ENCODE measurements at places on chromosomes 16 and 17.

- DNase-seq: no peak
Observed at GRCh38 chr17:16215965-16216316, 607 bp upstream of the NCOR1 start.

- no peak for DNase-seq
Observed at GRCh38 chr17:79843474-79843815, 4.2 kb upstream of the CBX4 start.

DNA sequence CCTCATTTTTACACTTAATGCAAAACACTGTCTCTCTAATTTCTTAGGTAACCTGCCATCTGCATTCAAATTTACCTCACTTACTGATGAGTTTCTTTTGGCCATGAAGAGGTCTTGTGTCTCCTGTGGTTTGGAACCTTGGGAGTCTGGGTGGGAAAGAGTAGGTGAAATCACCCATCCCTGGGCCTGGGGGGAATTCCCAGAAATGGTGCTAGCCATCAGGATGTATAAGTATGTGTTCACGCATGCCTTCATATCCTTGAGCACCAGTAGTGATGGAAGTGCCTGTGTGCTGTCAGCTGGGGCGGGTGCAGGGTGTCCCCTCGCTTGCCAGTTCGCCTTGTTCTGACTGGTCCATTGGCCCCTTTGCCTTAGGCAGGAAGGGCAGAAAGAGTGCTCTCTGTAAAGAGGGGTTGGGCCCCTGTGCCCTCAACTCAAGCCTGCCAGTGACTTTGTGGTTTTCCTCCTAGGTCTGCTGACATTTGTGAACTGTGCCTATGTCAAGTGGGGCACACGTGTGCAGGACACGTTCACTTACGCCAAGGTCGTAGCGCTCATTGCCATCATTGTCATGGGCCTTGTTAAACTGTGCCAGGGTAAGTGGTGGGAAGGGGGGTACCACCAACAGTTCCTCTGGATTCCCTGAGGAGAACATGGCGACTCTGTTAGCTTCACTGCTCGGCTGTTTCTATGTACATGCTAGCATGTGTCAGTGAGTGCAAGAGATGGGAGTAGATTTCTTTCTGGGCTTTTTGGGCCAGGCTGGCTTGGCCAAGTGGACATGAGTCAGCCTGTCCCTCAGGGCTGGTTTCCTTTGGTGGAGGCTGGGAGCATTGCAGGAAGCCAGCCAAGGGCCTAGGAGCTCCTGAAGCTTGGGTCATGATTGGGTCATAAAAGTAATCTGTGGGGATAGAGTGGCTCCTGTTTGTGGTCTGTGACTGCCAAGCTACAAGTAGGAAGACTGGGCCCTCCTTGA is 23.2 kb downstream of the SLC7A6OS start:
- DNase-seq: no peak

- no peak for DNase-seq
Observed at GRCh38 chr17:29089601-29090044, 46.7 kb downstream of the PIPOX start.

DNA sequence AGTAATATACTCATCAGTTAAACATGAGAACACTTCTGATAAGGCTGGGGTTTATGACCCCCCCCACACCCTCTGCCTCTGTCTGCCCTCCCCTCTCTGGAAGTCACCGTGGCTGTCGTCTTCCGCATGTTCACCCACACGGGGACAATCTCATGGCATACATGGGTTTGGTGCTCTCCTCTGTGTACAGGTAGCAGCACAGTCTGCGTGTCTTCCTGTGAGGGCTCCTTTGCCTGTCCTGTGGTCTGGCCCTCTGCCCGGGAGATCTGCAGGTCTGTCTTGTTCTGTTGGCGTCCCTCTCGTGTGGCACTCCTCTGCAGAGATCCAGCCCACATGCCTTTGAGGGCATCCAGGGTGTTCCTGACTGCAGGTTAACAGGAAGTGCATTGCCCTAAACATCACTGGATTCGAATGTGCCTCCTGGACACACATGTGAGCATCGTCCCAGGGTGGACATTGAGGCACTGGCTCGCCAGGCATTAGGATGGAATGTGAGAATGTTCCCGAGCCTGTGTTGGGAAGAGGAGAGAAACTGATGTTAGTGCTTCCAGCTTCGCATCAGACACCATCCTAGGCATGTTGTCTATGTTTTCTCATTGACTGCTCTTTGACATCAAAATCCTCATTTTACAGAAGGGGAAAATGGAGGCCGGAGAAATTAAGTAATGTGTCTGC is 54.5 kb downstream of the NKD1 start:
- no peak for DNase-seq

DNA sequence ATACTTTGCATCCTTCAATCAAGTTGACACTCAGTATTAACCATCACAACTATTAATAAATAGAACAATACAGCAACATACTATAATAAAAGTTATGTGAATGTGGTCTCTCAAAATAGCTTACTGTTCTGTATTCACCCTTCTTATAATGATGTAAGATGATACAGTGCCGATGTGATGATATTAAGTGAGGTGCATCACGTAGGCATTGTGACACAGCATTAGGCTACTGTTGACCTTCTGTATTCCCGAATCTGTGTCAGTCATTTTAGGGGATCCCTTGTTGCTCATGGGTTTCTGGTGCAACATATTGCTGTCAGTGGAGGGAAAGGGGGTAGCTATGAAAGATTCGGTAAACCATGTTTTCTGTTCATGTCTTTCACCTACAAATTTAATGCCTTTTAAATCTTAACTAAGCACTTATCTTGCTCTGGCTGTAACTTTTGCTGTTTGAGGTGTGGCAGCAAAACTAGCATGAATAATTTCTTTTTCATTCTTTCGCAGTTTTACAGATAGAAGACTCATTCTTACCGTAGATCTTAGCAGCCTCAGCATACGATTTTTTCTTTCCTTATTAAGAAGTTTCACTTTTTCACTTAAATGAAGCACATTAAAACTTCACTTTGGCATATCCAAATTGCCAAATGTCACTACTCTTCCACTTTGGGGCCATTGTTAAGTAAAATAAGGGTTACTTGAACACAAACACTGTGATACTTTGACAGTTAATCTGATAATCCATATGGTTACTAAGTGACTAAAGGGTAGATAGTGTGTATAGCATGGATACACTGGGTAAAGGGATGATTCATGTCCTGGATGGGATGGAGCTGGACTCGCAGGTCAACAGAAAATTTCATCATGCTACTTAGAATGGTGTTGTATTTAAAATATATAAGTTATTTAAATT is 29.6 kb downstream of the NFAT5 start:
- DNase-seq: no peak

- no peak for DNase-seq
Observed at GRCh38 chr17:5254903-5255521, 20.4 kb upstream of the SCIMP start.

DNA sequence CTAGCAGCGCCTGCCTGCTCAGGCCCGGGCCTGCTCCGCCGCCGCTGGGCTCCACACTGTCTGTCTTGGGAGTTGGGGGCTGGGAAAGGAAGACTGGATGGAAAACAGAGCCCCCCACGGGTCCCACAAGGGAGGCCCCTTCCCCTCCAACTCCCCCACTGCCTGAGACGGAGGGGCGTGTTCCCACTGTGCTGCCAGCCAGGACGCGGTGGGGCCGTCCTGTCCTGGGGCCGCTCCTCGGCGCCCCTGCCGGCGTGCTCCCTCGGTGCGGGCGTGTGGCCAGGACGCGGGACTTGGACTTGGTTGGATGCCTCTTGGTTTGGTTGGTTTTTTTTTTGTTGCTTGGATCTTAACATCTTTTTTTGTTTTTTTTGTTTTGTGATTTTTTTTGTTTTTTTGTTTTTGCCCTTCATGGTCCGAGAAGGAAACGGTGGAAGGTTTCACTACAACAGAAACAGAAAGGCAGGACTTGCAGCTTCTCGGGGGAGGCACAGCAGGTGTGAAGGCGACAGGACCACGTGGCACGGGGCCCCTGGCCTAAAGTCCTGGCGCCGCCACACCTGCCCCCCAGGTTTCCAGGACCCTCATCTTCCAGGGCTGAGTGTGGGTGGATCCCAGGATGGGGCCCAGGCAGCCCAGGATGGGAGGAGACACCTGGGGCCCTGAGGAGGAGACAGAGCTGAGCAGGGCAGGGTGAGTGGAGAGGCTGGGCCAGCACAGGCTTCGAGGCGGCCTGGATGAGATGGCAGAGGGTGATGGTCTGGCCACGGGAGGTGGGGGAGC is 16.0 kb downstream of the ENGASE start:
- no peak for DNase-seq

DNA sequence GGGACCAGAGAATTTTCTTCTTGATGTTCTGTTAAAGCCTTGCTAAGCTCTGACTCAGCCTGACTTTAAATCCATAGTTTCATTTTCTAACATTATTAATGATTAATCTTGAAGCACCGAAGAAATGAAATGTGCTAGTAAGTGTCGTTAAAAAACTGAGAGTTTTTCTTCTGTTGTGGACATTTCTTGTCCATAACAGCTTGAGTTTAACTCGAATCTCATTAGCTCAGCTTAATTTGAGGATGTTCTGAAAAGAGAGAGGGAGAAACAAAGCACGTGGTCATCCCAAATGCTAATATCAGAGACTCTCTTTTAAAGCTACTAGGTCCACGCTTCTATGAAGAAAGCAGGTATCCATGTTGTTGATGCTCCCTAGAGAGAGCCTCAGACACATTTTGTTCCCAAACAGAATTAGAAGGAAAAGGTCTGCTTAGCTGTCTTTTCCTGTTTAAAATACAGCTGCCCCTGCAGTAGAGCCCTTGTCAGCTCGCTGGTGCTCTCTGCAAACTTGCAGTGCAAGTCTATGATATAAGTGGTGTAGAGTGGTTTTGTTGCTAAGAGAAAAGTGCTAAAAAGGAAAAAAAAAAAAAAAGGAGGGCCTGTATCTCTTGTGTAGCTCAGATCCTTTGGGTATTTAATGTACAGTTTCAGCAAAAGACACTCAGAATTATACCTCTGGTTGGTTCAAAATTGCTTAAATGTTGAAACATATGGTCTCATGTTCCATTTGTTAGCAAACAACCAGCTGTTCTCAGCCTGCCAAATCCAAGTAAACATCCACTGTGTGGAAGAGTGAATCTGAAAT is 191.1 kb upstream of the TBX2 start:
- DNase-seq: no peak

- DNase-seq: no peak
Observed at GRCh38 chr16:78235876-78236275, 136.4 kb downstream of the WWOX start.

GRCh38 chr17:48912476-48912875 is 4.3 kb downstream of the UBE2Z start:
- DNase-seq: no peak

DNA sequence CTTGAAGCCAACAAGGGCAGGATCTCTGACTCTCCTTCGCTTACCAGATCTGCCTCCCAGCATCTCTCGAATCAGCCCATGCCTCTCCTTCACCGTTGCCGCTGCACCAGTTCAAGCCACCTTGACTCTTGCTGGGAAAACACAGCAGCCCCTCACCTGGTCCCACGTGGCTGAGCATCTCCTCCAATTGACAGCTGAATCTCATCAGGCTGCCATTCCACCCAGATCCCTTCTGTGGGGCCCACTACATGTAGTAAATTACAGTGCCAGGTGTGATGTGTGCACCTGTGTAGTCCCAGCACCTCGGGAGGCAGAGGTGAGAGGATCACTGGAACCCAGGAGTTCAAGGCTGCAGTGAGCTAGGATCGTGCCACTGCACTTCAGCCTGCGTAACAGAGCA is 37.8 kb upstream of the C16orf78 start:
- no peak for DNase-seq

DNA sequence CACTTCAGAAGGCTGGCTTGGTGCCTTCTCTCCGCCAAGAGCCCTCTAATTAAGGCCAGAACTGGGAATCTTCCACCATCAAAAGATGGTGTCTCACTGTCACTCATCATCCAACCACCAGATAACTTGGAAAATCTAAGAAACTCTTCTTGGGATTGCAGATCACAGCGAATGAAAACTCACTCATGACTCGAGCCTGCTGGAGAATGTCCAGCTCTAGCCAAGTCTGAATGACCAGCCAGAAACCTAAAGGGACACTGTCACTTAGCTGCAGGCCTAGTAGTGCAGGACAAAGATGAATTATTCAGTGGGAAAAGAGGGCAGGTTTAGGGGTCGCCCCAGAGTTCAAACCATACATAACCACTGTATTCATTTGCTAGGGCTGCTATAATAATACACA is 107.8 kb downstream of the XYLT1 start:
- no peak for DNase-seq

- no peak for DNase-seq
Observed at GRCh38 chr16:53091466-53092211, 36.8 kb downstream of the CHD9 start.

GRCh38 chr17:334974-335481 is 17.6 kb downstream of the RPH3AL start:
- DNase-seq: no peak

- no peak for DNase-seq
Observed at GRCh38 chr16:66554021-66554420, 1.6 kb downstream of the CKLF start.

DNA sequence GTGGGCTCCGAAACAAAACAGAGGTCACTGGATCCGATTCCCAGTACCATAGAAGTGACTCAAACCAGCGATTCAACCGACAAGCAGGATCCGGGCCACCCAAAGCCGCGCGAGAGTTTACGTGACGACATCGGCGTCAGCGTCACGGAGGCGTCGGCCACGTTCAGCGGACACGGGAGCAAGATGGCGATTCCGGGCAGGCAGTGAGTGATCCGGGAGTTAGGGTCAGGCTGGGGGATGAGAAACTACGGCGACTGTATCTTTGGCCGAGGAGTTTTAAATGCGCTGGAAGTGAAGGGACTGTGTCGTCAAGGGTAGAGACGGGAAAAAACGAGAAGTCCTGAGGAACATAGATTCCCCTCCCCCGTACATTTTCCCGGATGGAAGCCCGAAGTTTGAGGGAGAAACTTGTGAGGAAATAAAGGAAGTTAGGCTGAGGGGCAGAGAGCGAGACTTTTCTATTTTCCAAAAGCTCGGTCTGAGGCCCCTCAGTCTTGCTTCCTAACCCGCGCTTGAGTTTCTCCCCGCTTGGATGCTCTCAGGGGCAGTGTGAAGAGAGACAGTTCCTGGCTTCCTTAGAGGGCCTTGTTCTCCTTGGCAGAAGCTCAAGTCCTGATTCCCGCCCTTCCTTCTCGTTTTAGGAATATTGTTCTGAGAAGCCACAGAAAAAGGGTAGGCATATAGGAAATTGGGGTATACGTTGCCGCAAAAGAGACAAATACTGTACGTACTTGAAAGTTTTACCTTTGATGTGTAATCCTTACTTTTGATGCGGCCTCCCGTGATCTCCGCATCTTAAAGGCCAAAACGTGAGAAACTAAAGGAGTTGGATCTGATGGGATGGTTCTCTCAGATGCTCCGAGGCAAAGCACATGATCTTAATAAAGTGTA is at the start of gene NSRP1:
NSRP1 (plus strand) TSS at position 156 of the 891 bp plus-strand sequence; CDS start at position 184, 28 bp downstream.
- DNase-seq: peak; percentile 95

DNA sequence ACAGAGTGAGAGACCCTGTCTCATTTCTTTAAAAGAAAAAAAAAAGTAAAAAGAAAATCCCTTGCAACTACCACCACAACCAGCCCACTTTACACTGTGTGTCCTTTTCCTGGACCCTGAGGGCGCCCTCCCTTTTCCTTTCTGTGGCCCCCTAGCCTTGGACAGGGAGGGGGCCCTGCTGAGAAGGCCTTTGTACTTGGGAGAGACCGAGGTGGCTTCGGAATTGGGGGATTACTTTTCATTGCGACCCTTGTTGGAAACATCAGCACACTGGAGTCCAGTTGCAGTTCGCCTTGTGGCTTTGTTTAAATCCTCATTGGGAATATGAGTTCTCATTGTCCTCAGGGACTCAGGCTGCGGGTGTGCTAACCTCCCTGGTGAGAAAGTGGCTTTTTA is 9.4 kb upstream of the DNASE1 start:
- no peak for DNase-seq

- no peak for DNase-seq
Observed at GRCh38 chr16:17212606-17213005, 258.2 kb downstream of the XYLT1 start.
